ENCODE measurements at places on chromosomes 1 and 21.
A peak's percentile ranks its signal among the peaks of the same experiment; 100 is the strongest.

DNA sequence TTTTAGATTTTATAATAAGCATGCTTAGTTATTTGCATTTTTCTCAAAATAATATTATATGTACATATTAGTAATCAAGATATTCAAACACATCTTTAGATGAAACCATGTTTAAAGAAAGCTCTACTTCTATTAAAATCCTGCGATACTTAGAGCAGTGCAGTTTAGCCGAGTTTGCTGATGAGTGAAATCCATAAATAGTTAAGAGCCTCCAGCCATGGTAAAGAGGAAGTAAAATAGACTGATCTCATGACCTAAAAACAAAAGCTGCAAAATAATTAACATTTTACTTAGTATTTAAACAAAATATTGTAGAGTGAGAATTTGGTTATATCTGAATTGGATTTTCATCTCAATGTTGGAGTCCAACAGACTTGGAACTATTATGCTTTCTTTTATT, 147.4 kb upstream of the NRIP1 start:
- no peaks in the 10 kb centered on the region for H3K36me3 ChIP-seq
- no peaks in the 10 kb centered on the region for H3K4me1 ChIP-seq
- H3K27ac ChIP-seq, result no peak overlapping the region
- H3K27me3 ChIP-seq, result no peaks in the 10 kb centered on the region

- H3K4me1 ChIP-seq, result peaks cover 77% of the 10 kb centered on the region
- peak; percentile 35 for ATAC-seq
- H3K27me3 ChIP-seq, result no peaks in the 10 kb centered on the region
Measured at GRCh38 chr1:21344750-21345443, 54.6 kb upstream of the ECE1 start.

- no peaks in the 10 kb centered on the region for H3K36me3 ChIP-seq
- no peaks in the 10 kb centered on the region for H3K27me3 ChIP-seq
- peaks cover 11% of the 10 kb centered on the region for H3K4me1 ChIP-seq
- no peak for ATAC-seq
Measured at GRCh38 chr1:152880907-152881306, 2.8 kb downstream of the SMCP start.

DNA sequence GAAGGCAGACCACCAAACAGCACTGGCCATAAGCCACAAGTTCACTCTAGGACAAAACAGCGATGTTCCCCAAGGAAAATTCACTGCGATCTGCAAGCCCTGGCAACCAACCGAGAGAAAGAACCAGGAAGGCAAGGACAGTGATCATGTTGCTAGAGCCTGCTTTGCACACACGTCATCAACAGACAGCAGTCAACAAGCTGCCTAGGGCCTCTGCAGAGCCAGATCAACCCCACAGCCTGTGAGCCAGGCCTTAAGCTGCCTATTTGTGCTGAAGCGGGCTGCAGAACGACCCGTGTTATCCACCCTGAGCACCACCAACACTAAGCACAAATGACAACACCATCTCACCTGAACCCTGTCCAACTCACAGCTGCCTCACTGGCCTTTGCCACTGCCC, 6.2 kb upstream of the YRDC start:
- H3K27me3 ChIP-seq, result no peaks in the 10 kb centered on the region
- H3K27ac ChIP-seq, result no peak overlapping the region
- ATAC-seq, result no peak
- no peaks in the 10 kb centered on the region for H3K36me3 ChIP-seq

GRCh38 chr1:19407494-19408096, 77.7 kb downstream of the CAPZB start:
- peak overlapping the region; percentile 93 for H3K27ac ChIP-seq
- H3K27me3 ChIP-seq, result no peaks in the 10 kb centered on the region
- H3K4me3 ChIP-seq, result no peak overlapping the region
- H3K4me1 ChIP-seq, result peaks cover 17% of the 10 kb centered on the region
- no peaks in the 10 kb centered on the region for H3K36me3 ChIP-seq

DNA sequence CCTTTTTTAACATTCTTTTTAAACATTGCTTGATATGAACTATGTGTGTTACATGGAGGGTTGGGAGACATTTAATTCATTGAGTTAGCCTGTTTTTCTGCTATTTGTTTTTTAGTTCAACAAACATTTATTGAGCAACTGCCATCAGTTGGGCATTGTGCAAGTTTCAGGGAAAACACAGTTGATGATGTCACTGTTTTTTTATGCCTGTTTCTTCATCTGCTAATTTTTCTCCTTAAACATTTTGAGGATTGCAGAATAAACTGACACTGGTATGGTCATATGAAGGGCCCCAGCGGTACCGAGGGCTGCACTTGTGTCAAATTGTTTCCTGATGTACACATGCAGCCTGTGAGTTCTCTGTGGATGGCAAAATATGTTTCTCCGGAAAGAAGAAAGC, 253.0 kb downstream of the FGGY start:
- H3K4me1 ChIP-seq, result peaks cover 17% of the 10 kb centered on the region
- no peaks in the 10 kb centered on the region for H3K27me3 ChIP-seq
- H3K36me3 ChIP-seq, result peaks cover 3% of the 10 kb centered on the region
- peak; percentile 80 for ATAC-seq
- no peak overlapping the region for H3K4me3 ChIP-seq

- H3K4me3 ChIP-seq, result no peak overlapping the region
- H3K36me3 ChIP-seq, result no peaks in the 10 kb centered on the region
- peak; percentile 67 for ATAC-seq
- peaks cover 49% of the 10 kb centered on the region for H3K4me1 ChIP-seq
- H3K27me3 ChIP-seq, result no peaks in the 10 kb centered on the region
Measured at GRCh38 chr1:207925210-207925609, 14.3 kb upstream of the CD34 start.

DNA sequence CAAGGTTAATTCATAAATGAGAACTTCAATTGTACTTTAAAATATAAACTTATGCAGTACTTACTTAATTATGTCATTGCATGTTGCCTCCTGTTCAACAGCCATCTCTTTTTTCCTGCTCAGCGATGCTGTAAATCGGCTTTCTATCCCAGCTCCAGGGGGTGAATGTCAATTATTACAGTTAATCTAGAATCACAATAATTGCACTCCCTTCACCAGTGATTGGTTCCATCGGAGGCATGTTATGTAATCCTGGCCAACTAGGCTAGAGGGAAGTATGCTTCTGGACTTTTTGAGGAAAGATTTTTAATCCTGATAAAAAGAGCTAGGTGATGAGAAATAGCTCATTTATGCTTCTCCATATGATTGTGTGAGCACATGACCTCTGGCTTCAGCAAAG, 53.8 kb upstream of the SGIP1 start:
- no peak for ATAC-seq
- no peaks in the 10 kb centered on the region for H3K27me3 ChIP-seq
- H3K4me1 ChIP-seq, result no peaks in the 10 kb centered on the region
- no peaks in the 10 kb centered on the region for H3K36me3 ChIP-seq

DNA sequence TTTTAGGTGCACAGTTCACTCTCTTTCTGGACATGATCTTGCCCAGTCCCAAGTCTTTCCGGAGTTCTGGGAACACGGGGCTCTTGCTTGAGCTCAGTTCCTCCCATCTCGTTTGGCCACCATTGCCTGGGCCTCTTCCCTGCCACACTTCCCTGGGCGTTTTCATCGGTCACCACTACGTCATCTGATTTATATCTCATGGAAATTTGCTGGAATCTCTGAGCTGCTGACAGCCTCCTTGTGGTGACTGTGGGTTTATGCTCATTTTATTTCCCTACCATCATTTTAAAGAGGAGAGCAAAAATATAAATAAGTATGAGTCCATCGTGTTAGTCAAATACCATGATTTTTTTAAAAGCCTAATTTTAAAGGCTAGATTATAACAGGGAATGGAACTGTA, 449.1 kb upstream of the KAZN start:
- ATAC-seq, result no peak
- H3K4me1 ChIP-seq, result no peaks in the 10 kb centered on the region
- no peaks in the 10 kb centered on the region for H3K36me3 ChIP-seq

- no peak overlapping the region for H3K27ac ChIP-seq
- H3K4me3 ChIP-seq, result no peak overlapping the region
- no peaks in the 10 kb centered on the region for H3K4me1 ChIP-seq
- ATAC-seq, result no peak
Measured at GRCh38 chr21:44658913-44659595, 1.3 kb downstream of the KRTAP12-3 start.

DNA sequence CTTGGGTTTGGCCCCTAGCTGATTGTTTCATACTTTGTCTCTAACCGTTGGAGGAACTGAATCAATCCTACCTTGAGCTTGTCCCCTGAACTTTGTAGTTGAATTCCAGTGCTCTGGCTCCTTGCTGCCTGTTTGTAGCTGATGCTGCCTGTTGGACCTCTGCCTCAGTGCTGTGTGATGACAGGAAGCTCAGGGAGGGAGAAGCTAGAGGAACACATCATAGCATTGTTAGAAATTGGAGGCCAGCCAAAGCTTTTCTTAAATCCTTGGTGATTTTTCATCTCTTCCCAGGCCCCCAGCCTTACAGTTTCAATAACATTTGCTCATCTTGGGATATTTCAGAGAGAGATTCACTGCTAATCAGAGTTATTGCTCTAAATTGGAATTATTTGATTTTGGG, 34.0 kb downstream of the MACF1 start:
- H3K27me3 ChIP-seq, result no peaks in the 10 kb centered on the region
- H3K4me1 ChIP-seq, result peaks cover 39% of the 10 kb centered on the region
- no peak overlapping the region for H3K27ac ChIP-seq
- no peak overlapping the region for H3K4me3 ChIP-seq
- ATAC-seq, result peak; percentile 50

DNA sequence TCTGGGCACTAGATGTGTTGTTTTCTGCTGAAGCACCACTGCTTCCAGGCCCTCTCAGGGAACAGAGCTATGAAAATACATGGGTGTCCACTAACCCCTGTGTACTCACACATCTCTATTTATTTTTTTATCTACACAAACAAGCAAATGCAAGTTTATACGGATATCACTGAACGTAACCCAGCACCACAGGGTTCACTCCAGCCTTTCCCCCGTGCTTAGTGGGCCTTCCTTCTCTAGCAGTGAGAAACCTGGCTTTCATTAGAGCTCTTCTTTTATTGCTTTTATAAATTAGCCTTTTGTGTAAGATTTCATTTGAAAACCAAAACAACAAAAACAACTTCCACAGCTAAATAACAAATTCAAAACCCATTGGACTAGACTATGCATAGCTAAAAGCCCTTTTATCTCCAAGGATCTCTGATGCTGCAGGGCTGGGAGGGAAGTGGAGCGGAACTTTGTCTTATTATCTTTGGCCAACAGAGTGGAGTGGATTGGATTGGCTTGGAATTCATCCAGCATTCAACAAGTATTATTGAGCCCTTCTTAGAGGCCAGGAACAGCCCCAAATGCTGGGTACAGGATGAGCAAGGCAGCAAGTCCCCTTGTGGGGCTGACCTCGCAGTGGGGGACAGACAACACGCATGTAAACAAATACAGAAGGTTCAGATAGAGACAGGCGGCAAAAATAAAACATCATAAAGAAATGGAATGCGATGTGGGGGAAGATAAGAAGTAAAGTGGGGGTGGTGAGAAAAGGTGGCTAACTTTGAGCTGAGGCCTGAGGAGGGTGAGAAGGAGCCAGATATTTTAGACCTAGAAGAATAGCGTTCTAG, 371.8 kb upstream of the POU3F1 start:
- peaks cover 23% of the 10 kb centered on the region for H3K27me3 ChIP-seq
- H3K4me1 ChIP-seq, result no peaks in the 10 kb centered on the region
- ATAC-seq, result no peak
- H3K4me3 ChIP-seq, result no peak overlapping the region
- H3K27ac ChIP-seq, result no peak overlapping the region

DNA sequence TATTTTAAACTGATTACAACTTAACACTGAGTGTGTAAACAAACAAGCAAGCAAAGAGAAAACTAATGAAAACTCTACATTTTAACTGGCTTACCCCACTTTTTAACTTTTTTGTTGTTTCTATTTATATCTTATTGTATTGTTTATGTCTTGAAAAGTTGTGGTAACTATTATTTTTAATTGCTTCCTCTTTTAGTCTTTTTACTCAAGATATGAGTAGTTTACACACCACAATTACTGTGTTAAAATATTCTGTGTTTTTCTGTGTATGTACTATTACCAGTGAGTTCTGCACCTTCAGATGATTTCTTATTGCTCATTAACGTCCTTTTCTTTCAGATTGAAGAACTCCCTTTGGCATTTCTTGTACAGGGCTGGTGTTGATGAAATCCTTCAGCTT, 4.7 kb upstream of the HHAT start:
- H3K27ac ChIP-seq, result no peak overlapping the region
- no peaks in the 10 kb centered on the region for H3K4me1 ChIP-seq
- no peak overlapping the region for H3K4me3 ChIP-seq
- no peak for ATAC-seq

DNA sequence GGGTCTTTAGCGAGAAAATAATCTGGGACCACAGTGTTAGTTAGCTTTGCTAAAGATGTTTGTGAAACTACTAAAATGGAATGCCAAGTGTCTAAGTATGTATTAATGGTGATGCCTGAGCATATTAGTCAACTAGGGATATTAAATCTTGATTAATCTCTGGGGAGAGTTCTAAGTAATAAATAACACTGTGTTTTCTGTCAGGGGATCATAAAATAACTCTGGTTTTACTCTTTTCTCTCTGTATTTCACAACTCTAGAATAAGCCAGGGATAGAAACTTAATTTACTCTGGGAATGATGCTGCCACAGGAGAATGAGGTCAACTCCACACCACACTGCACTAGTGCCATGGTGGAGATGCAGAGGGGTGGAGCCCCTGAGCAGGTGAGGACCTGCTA, 399.2 kb downstream of the PTBP2 start:
- no peaks in the 10 kb centered on the region for H3K4me1 ChIP-seq
- no peaks in the 10 kb centered on the region for H3K27me3 ChIP-seq
- H3K27ac ChIP-seq, result no peak overlapping the region
- no peaks in the 10 kb centered on the region for H3K36me3 ChIP-seq

DNA sequence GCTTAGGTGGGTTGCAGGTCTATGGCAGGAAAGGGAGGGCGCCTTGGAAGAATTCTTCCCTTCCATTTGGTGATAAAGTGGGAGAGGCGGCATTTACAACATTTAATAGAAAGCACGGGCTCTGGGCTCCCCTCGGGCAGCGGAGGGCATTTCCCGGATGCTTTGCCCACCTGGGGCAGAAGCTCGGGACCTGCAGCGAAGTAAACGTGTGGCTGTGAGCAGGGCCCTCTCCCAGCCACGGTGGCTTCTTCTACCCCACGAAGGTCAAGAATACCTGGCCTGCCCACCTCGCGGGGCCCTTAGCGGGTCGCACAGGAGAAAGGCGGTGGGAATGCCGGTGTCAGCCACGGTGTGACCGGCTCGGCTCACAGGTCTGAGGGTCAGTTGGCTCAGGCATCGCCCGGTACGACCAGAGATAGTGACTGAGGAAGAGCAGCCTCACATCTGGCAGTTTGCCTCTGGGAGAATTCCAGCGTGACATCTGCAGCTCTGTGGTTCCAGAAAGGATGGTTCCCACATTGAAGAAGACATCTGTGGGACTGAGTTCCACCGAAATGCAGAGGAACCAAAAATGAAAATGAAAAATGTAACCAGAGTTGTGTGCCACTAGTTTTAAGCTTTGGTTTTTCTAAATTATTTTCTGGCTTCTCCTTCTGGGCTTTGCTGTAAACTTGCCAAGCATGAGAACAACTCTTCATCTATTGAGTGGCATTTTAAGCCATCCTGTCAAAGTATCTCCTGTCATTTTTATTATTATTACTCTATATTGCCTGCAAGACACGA, 720 bp upstream of the F3 start:
- peak overlapping the region; percentile 74 for H3K4me3 ChIP-seq
- peak overlapping the region; percentile 95 for H3K27ac ChIP-seq
- peak; percentile 17 for ATAC-seq
